ENCODE measurements at places on chromosomes 5 and 9.

DNA sequence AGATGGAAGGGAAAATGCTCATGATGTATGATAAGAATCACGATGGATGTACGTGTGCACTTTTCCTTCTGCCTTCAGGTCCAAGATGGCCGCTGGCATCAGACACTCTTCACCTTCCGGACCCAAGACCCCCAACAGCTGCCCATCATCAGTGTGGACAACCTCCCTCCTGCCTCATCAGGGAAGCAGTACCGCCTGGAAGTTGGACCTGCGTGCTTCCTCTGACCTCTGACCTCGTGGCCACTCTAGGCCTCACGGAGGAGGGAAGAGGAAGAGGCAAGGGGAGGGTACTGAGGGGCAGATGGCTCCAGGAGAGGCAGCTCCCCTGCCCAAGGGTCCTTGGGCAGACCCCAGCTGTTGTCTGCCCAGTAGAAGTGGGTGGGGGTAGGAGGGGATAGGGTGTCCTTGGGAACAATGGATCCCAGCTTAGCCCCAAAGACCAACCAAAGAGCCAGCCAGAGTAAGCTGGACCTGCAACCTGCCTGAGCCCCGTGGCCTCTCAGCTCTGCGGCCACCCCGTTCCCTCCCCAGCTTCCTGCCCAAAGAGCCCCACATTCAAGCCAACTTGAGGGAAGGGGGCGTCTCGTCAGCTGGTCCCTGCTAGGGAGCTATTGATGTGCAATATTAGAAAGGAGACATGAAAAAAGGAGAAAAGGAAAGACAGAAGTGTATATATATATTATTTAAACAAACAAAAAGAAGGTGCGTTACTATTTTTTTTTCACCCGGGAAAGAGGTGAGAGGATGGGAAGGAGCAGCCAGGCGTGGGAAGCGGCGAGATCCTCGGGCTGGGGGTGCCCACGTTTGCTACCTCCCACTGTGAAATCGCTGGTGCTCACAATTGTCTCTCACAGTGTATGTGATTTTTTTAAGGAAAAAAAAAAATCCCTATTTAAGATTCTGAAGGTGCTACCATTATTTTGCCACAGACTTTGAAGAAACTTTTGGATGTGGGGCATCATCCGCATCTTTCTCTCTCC is 12.1 kb upstream of the ORM1 start:
- no peak for DNase-seq

DNA sequence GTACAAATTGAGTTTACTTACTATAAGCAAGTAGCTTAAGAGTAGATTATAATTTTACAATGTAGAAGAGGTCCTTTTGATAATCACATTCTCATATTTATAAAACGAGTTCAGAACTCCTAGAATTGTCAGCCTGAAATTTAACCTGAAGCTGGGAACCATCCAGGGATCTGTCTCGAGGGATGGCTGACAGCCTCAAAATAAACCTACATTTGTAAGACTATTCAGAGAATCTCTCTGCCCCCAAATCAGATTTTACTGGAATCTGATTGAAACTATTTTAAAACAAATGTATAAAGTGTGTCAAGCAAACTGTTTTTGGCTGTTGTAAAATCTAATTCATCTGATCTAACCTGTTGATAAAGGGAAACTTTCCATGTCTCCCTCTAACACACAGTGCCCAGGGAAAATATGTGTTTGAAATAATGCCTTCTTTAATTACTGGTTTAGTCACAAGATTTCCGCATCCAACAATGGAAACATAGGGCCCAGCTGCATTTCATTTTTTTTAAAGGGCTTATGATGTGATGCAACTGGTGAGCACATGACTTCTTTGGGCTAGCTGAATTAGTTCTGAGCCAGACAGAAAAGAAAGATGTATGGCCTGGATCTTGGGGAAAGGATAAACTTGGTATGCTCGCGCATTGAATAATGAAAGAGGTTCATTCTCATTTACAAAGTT is 30.3 kb downstream of the SLC25A46 start:
- DNase-seq: no peak

DNA sequence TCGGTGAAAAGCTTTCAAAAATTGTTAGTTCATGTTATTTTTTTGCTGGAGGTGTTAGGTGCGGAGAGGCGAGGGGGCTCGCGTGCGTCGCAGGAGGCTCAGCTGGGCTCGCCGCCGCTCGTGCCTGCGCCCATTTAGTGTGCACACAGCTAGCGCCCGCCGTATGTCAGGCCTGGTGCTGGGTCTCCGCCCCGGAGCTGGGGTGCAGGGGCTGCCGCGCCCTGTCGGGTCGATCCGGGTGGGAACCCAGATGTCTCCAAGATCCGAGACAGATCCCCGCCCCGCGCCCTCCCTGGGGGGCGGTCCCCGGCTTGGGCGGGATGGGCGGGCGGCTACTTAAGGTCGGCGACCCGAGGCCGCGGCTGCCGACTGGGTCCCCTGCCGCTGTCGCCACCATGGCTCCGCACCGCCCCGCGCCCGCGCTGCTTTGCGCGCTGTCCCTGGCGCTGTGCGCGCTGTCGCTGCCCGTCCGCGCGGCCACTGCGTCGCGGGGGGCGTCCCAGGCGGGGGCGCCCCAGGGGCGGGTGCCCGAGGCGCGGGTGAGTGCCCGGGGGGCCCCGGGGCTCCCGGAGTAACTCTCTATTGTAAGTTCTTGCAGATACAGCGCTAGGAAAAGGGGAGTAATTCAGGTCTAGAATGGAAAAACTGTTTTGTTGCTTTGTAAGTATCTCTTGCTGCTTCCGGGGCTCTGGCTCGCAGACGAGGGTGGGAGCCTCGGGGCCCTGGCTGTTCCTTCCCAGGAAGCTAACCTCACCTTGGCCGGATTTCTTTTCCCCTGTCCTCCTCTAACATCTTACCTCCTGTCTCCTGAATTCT is 31.7 kb downstream of the GSN start:
- no peak for DNase-seq

DNA sequence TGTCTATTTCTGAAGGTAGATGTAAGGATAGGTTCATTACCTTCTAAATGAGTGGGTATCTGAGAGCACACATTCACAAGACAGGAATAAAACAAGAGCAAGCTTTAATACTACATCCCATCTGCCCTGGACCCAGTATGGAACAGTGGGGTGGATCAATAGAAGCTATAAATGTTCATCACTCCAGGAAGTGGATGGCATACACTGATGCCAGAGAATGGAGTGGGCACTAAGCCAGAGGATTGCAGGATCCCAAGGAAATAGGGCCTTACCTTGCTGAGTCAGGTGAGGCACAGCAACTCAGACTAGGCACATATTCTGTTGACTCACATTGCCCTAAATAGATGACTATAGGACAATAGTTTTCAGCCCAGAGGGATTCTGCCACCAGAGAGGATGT is 21.3 kb upstream of the COX7C start:
- no peak for DNase-seq

DNA sequence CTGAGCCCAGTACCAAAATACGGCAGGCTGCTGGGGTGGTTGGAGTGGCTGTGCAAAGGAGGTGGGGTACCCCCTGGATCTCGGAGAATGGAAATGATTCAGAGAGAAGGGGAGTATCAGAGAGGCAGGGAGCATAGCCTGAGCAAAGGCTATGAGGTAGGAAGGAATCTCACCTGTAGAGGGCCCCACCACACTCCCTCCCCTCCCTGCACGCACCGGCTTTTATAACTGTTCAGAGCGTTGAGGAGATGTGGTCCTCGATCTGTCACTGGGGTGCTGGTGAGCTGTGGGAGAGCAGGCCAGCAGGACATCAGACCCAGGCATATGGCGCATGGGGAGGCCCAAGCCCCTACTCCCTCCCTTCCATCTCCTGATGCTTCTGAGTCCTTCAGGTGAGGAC is 13.2 kb downstream of the PHF19 start:
- no peak for DNase-seq

DNA sequence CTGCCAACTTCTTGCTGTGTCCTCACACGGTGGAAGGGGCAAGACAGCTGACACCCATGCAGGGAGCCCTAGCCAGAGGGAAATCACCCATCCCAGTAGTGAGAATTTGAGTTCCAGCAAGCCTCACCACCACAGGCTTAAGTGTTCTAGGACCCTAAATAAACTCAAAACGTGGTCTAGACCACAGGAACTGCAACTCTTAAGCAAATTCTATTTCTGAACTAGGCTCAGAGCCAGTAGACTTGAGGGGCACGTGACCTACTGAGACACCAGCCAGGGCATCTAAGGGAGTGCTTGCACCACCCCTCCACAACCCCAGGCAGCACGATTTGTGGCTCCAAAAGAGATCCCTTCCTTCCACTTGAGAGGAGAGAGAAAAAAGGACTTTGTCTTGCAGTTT is 96.0 kb upstream of the PHF24 start:
- DNase-seq: peak; percentile 8

- no peak for DNase-seq
These were observed 139.0 kb downstream of the ARHGEF28 start for GRCh38 chr5:73764996-73765395.

DNA sequence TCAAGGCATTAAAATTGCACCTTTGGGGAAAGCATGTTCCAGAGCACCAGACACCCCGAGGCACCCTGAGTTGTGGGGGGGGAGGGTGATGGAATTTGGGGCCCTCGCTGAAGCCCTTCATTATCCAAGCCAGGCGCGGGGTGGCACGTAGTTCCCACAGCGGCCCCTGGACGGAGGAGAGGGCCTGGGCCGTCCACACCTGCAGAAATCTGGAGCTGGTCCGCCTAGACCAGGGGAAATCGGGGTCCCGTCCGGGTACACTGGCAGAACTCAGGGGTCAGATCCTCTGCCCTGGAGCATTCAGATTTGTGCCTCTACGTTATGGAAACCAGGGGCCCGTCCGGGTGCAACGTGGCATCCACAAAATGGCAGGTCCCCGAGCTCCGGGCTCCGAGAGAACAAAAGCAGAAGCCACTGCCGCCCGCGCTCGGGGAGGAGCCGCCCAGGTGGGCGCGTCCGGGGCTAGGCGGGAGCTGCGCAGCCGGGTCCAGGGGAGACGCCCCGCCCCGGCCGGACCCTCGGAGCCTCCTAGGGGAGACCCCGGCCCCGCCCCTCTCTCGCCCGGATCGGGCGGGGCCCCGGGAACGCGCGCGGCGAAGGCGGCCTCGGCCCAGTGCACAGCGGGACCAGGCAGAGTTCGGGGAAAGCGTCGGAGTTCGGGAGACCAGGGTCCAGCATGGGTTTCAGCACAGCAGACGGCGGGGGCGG is at the start of gene PLEKHG4B:
Gene PLEKHG4B, plus strand, starts transcription at position 613 of the 708 bp plus-strand sequence. Its CDS starts 64 bp downstream, at position 677.
- no peak for DNase-seq

DNA sequence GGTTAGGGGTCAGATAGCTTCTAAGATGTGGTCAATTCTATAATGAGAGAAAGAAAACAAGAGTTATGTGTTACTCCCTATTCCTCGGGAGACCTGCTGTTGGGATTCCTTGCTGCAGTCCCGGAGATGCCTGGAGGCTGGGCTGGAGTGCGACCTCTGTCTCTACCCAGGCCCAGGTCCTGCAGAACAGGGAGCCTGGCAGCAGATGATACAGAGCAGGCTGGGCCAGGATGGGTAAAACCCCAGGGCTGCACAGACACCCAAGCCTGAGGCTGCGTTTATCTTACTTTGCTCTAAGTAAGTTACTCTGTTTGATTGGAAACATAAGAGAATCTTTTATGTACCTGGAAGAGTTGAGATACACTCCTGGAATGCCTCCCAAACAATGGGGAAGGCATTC is 26.9 kb upstream of the FAM120AOS start:
- no peak for DNase-seq

DNA sequence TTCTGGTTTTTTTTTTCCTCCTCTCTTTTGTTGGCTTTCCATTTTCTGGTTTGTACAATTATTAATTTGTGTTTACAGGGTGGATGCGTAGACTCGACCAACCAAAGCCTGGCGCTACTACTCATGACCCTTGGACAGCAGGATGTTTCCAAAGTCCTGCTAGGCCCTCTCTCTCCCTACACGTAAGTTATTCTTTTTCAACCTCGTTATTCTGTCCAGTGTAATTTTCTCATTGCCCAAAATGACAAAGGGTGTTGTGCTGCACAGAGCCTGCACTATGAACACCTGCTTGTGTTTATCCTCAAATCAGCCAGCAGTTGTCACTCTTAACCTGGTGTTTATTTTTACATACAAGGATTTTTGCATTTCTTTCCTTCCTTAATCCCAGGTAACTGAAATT is 56.6 kb downstream of the RCL1 start:
- no peak for DNase-seq

GRCh38 chr9:127689329-127690000 is 17.3 kb upstream of the CFAP157 start:
- DNase-seq: no peak

DNA sequence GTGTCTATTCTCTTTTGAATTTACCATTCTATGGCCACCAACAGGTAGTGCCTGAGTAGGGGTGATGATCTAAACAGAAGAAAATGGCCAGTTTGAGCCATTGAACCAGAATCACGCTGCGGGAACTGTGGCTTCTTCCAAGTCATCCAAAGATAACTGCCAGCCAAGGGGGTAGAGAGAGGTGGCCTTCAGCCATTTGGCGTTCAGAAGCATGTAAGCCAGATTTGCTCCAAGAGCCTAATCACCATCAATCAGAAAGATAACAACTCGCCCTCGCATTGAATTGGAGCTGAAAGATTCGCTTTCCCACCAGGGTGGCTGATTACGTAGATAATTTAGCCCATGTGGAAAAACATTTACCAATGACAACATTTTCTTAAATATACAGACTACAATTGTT is 1302.7 kb upstream of the DMAC1 start:
- no peak for DNase-seq

DNA sequence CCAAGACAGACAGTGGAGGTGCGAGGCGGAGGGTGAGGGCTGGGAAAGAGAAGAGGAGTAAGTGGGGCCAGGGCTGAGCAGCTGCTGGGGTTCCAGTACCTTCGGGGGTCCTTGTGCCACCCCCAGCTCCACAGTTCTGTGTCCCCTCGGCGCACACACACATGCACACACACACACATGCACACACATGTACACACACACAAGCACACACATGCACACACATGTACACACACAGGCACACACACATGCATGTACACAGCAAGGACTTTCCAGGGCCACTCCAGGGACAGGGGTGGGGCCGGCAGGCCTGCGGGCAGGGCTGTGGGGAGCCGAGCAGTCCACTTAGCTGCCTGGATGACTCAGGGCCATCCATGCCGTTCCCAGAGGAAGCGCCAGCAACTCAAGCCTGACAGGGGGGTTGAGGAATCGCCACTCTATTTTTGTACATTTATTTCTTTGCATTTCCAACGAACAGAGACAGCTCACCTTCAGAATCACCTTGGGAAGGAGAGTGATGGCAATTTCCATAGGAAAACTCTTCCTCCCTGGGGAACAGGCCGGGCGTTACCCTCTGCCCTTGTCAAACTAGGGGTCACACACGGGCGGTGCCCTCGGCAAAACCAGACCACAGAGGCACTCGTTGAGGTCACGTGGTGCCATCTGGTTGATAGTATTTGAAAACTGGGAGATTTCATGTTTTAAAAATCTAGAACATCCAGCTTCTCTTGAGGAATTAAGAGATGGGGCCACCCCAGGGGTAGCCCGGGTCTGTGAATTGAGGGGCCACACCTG is 135.7 kb downstream of the ADAMTS2 start:
- no peak for DNase-seq
